ENCODE measurements at places on chromosomes 3 and 15.

- DNase-seq: no peak
Measured at GRCh38 chr3:66486202-66486601, 14.6 kb downstream of the LRIG1 start.

DNA sequence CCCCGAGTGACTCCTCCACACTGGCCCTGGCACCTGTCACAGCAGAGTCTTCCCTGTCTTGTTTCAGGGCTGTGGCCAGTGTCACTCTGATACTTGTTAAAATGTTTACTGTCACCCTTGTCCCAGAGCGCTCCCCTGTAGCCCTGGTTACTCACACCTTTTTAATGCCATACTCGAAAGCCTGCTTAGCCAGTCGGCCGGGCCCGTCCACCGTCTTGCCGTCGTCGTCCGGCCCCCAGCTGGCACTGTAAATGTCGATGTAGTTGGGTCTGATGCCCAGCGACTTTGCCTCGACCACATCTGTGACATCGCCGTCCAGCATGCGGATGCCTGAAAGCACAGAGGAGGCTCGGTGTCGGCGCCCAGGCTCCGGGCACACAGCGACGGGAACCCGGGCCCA lies 91.3 kb downstream of the PCSK6 start:
- no peak for DNase-seq

GRCh38 chr3:58102976-58103451 lies 94.8 kb downstream of the FLNB start:
- no peak for DNase-seq

DNA sequence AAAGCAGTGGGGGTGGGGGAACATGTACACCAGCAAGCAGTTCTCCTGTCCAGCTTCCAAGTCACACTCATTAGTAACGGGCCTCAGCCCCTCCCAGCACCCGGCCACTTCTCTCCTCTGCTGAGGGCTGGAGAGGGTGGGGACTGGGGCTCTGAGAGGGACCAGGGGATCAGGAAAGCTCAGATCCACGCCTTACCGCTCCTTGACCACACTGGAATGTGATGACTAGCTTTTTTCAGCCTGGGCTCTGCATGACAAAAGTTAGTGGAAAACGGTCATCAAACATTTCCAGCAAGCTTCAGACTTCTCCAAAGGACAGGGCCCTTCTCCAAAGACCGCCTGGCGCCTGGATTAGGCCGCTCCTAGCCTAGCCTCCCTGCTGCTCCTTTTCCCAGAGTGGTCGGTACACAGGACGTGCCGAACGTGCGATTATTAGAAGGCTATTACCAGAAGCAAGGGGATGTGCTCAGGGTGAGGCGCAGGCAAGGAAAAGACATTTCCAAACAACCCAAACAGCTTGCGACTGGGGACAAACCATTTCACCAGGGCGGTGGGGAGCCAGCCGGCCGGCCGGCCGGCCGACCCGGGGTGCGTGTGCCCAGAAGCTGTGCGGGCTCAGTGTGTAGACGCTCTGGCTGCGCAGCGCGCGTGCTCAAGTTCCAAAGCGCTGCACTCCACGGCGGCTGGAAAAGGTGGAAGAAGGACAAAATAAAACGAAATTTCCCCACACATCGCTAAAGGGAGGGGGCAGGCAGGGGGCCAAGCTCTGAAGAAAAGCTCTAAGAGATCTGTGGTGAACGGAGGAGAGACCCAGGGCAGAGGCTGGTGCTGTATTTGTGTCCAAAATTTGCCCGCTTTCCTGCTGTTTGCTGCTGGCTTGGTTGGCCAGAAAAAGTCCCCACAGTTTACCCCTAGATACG lies 51.0 kb upstream of the SSR3 start:
- DNase-seq: no peak

DNA sequence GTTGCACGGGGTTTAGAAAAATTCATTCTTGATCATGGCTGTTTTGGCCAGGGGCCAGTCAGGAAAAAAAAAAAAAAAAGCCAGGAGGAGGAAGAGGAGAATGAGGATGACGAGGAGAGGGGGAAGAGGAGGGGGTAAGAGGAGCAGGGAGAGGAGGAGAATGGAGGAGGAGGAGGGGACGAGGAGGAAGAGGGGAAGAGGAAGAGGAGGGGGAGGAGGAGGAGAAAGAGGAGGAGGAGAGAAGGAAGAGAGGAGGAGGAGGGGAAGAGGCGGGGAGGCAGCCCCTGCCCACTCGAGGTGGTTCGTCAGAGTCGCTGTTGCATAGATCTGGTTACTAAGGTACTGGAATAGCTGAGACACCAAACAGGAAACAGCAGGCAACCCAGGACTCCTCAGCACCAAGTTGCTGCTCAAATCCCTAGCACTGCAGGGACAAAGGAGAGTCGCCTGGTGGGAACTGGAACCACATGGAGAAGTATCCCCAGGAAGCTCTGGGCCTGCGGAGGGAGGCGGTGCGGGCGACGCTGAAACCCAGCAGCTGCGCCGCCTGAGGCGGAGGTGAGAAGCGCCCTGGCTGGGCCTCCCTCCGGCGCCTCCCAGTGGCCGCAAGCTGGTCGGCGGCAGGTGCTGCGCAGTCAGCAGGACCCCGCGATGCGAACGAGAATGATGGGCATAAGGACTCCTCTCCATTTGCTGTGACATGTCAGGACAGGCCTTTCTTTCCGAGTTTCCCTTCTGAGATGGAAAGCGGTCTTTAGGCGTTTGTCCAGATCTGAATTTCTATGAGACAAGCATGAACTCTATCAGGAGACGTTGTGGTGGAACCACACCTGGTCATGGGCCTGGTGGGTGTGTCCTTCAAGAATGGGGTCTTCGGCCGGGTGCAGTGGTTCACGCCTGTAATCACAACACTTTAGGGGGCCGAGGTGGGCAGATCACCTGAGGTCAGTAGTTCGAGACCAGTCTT lies 17.5 kb downstream of the FAM240A start:
- DNase-seq: peak; percentile 67
